ENCODE measurements at places on chromosomes 11 and 22. TPM values are rescaled to one million over a fixed set of nuclear protein-coding genes. Genes with fewer than 3 reads are reported as not detected.

NELL1 gene
- not detected for total RNA-seq

UBQLN3 gene
- total RNA-seq: not detected

LRRC4C gene
- not detected for total RNA-seq

RFPL1 gene
- total RNA-seq: not detected

DNA sequence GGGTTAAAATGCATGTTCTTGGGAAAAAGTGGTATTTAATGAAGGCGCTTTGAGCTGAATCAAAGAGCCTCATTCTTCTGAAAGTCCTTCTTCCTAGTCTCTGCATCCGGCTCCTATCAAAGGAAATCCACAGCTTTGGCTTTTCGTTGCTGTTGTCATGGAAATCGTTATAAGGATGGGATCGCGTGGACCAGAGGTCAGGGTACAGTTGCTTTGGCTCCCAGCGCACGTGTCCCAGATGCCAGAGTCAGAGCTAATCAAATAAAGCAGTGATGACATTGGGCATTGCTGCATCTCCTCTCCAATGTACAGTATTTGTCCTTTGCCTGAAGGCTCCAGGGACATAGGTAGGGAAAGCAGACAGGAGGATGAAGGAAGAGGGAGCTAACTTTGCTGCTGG is 181.9 kb downstream of the MYO18B start:
- H3K36me3 ChIP-seq: no peaks in the 10 kb centered on the region
- H3K4me1 ChIP-seq: no peaks in the 10 kb centered on the region
- H3K27me3 ChIP-seq: peaks cover 48% of the 10 kb centered on the region

- no peaks in the 10 kb centered on the region for H3K27me3 ChIP-seq
- no peak overlapping the region for H3K4me3 ChIP-seq
- no peak for DNase-seq
- no peaks in the 10 kb centered on the region for H3K36me3 ChIP-seq
- H3K27ac ChIP-seq: no peak overlapping the region
Observed at GRCh38 chr11:132101881-132102280, 731.5 kb downstream of the NTM start.

- no peak overlapping the region for H3K4me3 ChIP-seq
- H3K4me1 ChIP-seq: no peaks in the 10 kb centered on the region
- no peaks in the 10 kb centered on the region for H3K27me3 ChIP-seq
- DNase-seq: no peak
- H3K36me3 ChIP-seq: no peaks in the 10 kb centered on the region
Observed at GRCh38 chr11:627308-627576, 261 bp upstream of the SCT start.

- H3K27ac ChIP-seq: peak overlapping the region; percentile 79
- no peak for DNase-seq
- no peaks in the 10 kb centered on the region for H3K27me3 ChIP-seq
Observed at GRCh38 chr11:95924414-95924760, 480 bp upstream of the MTMR2 start.

- H3K27ac ChIP-seq: no peak overlapping the region
- no peaks in the 10 kb centered on the region for H3K36me3 ChIP-seq
- no peaks in the 10 kb centered on the region for H3K27me3 ChIP-seq
- H3K4me1 ChIP-seq: no peaks in the 10 kb centered on the region
- H3K4me3 ChIP-seq: no peak overlapping the region
Observed at GRCh38 chr11:56848141-56848809, 99.8 kb upstream of the OR9G4 start.

All from HCT116 (cell line).